ENCODE measurements at places on chromosomes 2 and 18.
A peak's percentile ranks its signal among the peaks of the same experiment; 100 is the strongest.

DNA sequence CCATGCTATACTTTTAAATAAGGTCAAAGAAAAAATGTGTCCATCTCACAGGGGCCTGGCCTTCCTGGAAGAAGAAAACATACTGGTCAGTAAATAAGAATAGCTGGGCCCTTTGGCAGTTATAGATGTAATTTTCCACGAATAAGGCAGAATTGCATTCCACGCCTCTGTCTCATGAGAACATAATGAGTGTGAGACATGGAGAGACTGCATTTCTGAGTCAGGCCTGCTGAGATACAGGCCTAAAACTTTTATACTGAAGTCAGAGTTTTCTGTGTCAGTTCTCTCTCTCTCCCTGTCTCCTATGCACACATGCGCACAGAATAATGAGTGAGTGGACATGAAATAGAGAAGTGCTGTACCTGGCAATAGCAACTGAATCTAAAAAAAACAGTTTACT is 20.4 kb upstream of the IL1R1 start:
- DNase-seq = peak; percentile 87

- DNase-seq = no peak
Observed at GRCh38 chr2:195406886-195407603, 250.0 kb upstream of the SLC39A10 start.

GRCh38 chr2:224379986-224380385 is 21.9 kb downstream of the FAM124B start:
- no peak for DNase-seq

DNA sequence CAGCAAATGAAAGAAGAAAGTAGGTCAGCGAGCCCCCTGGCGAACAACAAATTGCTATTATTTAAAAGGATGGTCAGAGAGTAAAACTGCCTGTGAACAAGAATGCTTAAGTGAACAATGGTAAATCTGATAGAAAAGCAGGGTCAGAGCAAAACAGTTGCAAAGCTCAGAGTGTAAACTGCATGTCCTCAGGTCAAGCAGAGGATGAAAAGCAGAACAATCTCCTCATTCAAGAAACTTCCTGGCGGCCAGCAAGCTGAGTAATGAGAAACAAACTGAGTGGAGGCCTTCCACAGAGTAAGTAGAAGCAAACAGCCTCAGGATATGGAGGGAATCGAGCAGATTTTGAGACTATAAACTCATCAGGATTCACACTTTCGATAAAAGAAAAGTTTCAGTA is 117.9 kb downstream of the PPP1R1C start:
- no peak for DNase-seq

DNA sequence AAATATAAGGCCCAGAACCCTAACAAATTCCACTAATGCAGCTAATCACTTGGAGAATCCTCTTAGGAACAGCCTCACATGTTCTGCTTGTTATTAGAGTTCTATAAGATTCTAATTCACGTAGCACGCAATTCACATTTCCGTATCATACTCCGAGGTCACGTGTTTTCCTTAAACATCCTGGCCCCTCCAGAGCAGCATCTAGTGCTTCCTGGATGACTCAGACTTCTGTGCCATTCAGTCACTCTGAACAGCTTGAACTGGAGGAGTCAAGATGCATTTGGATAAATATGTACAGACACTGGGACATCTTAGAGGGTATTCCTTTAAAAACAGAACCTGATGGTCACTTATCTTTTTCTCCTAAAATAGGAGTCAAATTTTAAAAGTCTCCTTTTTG is 156.5 kb downstream of the MYO5B start:
- DNase-seq = no peak

DNA sequence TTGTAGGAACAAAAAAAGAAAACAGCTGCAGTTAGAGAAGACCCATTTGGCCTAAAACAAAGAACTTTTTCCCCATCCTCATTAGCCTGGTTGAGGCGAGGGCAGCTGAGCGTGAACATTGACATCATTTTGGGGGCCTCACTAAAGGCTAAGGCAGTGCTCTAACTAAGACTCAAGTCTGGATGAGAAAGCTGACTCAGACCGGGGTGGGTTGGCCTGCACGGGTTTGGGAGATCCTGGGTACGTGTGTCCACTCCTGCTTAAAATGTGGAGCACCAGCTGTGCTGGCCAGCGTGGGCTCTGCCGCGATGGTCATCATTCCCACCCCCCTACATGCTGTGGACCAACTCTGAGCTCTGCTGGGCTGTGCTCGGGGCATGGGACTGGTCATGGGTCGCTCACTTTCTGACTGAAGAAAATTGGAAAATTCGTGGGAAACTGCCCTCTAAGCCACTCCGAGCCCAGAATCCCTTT is 86.0 kb upstream of the TMEM247 start:
- DNase-seq = no peak

GRCh38 chr18:21663578-21663977 is 41.0 kb downstream of the ABHD3 start:
- DNase-seq = no peak

GRCh38 chr2:70716131-70716743 is 51.8 kb downstream of the ADD2 start:
- DNase-seq = no peak

DNA sequence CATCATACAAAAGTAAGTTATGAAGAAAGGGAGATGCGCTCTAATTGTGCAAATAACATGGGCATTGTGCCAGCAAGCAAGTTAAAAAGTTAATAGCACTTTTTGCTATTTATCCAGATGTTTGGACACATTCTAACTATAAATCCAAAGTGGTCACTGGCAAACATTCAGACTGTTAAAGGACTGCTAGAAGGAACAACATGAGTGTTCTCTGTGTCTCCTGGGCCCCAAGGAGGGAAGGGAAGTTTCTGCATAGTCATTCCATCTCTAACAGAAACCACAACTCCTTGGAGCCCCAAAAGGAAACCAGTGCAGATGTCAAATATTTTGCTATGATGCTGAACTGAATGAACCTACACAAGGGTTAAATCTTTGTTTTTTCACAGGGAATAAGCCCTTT is 213.3 kb upstream of the HNRNPA3 start:
- DNase-seq = no peak

DNA sequence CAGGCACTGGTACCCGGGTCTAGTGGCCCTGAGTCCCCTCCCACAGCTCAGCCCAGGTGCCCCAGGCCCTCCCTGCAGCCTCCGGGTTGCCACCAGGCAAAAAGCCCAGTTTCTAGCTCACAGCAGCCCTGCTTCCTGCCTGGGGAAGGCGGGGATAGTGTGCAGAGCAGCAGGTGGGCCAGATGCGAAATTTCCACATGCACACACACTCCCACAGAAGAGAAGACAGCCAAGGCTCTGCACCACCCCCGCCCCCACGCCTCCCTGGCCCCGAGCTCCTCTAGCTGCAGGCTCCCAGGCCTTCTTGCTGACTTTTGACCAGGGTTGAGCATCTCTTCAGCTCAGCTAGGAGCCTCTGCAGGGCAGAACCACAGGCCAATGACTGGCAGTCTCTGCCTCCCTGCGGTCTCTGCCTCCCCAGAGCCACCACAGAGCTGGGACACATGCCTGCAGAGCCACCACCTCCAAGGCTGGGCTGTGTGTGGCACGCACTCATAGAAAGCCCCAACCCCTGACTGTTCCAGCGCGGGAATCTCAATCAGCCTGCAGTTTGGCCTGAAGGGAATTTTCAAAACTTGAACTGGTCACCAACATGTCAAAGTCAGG is 7.2 kb downstream of the SLC66A2 start:
- DNase-seq = peak; percentile 71

DNA sequence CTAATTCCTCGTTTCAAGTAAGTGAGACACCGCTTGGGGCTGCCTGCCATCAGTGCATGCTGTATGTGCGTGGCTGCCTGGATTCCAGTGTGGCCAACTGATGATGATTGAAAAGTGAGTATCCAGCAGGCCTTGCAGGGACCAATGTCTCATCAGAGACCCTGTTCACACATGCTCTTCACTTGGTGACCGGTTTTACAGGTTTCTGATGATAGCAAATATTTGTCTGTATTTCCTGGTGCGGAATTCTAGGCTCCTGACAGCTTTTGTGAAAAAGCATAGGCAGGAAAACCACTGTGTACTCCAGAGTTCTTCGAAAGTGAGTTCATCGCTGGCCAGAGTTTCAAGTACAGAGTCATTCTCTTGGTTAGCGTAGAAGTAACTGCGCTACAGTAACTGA is 13.8 kb upstream of the YWHAQ start:
- peak; percentile 86 for DNase-seq

- DNase-seq = no peak
Observed at GRCh38 chr2:30936977-30937376, 129.7 kb upstream of the CAPN13 start.

DNA sequence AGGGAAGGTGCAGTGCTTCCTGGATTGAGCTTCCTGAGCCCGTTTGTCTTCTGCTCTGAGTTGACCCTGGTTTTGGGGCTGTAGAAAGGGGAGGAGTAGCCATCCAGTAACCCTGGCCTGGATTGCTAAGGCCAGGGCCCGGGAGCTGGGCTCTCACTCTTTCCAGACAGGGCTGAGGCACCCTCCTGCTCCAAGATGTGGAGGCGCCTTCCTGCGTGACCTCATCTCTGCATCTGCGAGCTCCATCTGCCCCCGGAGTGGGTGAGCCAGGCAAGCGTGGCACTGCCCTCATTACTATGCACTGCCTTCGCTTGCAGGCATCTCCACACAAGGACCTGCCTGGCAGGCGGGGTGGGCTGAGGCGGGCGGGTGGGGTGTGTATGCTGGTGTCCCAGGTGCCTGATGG is 58.0 kb downstream of the RAB31 start:
- DNase-seq = no peak

DNA sequence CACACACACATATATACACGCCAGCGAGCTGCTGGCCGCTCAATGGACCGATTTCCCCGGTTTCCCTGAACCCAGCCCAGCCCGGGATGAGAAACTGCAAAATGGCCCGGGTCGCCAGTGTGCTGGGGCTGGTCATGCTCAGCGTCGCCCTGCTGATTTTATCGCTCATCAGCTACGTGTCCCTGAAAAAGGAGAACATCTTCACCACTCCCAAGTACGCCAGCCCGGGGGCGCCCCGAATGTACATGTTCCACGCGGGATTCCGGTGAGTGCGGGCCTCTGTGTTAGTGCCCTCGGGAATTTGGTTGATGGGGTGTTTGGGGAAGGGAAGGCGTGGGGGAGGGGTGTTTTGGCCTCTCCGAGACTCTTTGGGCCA is 392 bp downstream of the ST8SIA3 start:
- DNase-seq = no peak

GRCh38 chr2:207480521-207481040 is 49.2 kb upstream of the CREB1 start:
- no peak for DNase-seq

DNA sequence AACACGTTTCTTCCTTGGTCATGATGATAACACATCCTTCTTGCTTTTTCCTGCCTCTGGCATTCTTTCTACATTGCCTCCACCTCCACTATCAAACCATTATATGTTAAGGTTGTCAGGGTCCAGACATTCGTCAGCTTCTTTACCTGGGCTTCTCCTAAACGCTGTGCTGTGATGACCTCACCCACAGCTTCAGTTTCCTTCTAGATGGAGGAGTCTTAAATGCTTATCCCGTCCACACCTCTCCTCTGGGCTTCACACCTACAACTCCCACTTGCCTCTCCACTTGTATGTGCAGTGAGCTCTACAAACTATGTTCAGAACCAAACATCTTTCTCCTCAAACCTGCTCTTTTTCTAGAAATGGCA is 666 bp upstream of the STAT1 start:
- no peak for DNase-seq

DNA sequence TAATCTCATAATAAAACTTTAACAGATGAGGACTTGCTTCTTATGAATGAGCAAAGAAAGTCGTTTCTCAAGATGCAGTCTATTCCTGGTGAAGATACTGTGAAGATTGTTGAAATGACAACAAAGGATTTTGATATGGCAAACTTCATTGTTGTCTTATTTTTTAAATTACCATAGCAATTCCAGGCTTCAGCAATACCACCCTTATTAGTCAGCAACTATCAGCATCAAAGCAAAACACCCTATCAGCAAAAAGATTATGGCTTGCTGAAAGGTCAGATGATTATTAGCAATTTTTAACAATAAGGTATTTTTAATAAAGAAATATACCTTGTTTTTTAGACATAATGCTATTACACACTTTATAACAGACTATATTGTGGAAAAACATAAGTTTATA is 88.3 kb downstream of the COL5A2 start:
- peak; percentile 23 for DNase-seq

DNA sequence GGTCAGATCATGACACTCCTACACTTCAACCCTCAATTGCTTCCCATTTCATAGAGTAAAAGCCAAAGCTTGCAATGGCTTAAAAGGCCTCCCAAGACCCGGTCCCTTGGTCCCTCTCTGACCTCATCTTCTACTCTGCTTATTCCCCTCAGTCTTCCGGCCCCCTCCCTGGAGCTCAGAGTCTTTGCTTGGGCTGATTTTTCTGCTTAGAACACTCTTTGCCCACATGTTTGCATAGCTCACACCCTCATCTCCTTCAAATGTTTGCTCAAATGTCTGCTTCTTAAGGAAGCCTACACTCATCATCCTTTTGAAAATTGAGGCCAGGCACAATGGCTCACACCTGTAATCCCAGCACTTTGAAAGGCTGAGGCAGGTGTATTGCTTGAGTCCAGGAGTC is 65.6 kb upstream of the CAPN13 start:
- no peak for DNase-seq

- DNase-seq = no peak
Observed at GRCh38 chr18:21815101-21815500, 74.5 kb downstream of the MIB1 start.

GRCh38 chr2:595831-596592 is 81.2 kb downstream of the TMEM18 start:
- DNase-seq = no peak

GRCh38 chr2:218010140-218010983 is 7.6 kb upstream of the TNS1 start:
- peak; percentile 27 for DNase-seq

DNA sequence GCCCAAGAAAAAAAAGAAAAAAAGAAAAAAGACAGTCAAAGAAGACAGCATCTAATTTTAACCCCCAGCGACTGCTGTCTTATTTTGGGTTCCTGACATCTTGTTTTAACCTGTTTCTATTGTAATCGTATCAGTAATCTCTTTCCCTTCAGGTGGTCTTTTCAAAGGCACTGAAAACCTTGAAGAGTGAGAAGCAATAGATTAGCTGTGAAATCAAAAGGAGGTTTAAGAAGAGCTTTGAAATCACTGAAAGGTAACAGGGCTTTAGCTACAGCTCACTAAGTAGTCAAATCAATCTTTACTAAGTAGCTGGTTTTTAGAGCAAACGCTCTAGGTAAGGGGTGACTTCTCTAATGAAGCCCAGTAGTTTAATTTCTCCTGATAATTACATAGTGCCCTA is 5.4 kb upstream of the TANC1 start:
- no peak for DNase-seq

- DNase-seq = no peak
Observed at GRCh38 chr2:45874344-45874743, 222.9 kb downstream of the PRKCE start.

DNA sequence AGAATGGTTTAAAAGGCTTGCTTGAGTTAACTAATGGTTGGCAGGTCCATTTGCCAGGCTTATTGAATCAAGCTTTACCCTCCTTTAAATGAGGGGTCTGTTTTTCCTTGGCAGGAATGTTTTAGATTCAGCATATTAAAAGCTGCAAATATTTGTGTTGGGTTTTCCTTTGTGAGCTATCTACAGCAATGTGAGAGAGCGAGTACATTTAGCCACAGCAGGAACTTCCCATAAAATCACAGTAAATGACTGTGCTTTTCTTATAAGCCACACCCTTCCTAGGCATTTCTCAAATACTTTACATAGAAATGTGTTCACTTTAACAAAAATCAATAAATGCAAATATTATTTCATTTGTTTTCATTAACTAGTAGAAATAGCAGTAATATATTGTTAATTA is 23.9 kb downstream of the CALCRL start:
- no peak for DNase-seq
